ENCODE measurements at places on chromosomes 1 and 21.

GRCh38 chr1:234111458-234112142, 207.1 kb downstream of the SLC35F3 start:
- DNase-seq, result no peak

GRCh38 chr1:194917769-194918168, 1690.5 kb downstream of the KCNT2 start:
- no peak for DNase-seq

GRCh38 chr1:227093309-227093708, 153.2 kb downstream of the COQ8A start:
- DNase-seq, result no peak

GRCh38 chr1:101484689-101485338, 248.0 kb downstream of the S1PR1 start:
- no peak for DNase-seq

- no peak for DNase-seq
Measured at GRCh38 chr1:107138166-107138565, 2.7 kb upstream of the NTNG1 start.

DNA sequence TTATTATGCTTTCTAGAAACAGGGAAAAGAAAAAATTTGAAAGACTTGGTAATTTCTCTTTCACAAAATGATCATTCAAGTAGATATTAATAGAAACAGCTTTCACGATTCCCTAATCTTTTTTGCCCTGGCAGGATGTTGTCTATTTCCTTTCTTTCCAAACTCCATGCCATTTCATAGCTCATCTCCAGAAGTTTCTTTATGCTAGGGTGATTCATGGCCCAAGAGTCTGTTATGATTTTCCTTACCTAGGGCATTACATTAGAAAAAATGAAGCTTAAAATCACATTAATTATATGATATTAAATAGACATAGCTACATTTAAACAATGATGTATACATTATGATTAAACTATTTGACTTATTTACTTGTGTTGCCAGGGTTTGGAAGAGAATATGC, 762.1 kb downstream of the LTN1 start:
- no peak for DNase-seq

DNA sequence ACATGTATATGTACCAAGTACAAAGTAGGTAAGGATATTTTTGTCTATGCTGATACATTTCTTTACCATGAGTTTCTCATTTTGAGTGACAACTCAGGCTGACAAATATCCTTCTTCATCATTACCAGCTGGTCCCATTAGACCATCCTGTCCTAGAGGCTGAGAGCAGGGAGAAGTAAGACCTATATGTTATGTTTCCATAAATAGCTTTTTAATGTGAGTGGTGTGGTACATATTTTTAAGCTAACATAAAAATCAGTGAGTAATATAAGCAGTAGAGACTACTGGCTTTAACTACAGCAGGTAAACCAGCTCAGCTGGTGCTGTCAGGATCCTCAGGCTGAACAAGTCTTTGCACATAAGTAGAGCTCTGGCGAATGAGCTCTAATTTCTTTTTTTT, 62.4 kb downstream of the CLEC20A start:
- DNase-seq, result no peak

DNA sequence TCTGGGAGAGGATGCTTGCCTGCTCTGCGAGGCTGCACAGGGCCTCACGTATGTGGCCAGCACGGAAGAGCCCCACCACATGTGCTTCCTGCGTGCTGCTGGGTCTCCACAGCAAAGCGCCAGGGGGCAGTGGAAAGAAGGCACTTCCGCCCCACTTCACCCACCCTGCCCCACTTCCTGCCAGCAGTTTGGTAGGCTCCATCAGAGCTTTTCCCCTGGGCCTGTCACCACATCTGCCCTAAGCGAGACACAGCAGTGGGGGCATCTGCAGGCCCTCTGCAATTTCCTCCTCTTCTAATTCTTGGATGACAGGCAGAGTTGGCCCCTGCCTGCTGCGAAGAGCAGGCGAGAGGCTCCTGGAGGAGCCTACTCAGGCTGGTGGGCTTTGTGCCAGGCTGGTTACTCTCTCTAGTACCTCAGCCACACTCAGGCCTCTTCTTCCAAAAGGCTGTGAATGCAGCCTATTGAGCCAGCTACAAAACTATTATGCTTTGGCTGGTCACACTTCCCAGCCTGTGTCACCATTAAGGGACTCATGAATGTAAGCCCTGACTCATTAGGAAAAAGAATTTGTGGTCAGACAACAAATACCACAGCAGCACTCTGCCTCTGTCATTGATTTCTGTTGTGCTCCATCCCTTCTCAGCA, 25.0 kb downstream of the CD244 start:
- DNase-seq, result peak; percentile 73
